ENCODE measurements at places on chromosomes 6 and 20.

- no peak for DNase-seq
Measured at GRCh38 chr6:152136449-152136825, 329.0 kb downstream of the ESR1 start.

- no peak for DNase-seq
Measured at GRCh38 chr6:40185486-40185885, 251.2 kb upstream of the MOCS1 start.

- no peak for DNase-seq
Measured at GRCh38 chr6:24117021-24117420, 9.0 kb upstream of the NRSN1 start.

- no peak for DNase-seq
Measured at GRCh38 chr20:6768228-6769140, 998 bp downstream of the BMP2 start.

GRCh38 chr20:53524589-53525312 is 68.9 kb downstream of the ZNF217 start:
- no peak for DNase-seq

DNA sequence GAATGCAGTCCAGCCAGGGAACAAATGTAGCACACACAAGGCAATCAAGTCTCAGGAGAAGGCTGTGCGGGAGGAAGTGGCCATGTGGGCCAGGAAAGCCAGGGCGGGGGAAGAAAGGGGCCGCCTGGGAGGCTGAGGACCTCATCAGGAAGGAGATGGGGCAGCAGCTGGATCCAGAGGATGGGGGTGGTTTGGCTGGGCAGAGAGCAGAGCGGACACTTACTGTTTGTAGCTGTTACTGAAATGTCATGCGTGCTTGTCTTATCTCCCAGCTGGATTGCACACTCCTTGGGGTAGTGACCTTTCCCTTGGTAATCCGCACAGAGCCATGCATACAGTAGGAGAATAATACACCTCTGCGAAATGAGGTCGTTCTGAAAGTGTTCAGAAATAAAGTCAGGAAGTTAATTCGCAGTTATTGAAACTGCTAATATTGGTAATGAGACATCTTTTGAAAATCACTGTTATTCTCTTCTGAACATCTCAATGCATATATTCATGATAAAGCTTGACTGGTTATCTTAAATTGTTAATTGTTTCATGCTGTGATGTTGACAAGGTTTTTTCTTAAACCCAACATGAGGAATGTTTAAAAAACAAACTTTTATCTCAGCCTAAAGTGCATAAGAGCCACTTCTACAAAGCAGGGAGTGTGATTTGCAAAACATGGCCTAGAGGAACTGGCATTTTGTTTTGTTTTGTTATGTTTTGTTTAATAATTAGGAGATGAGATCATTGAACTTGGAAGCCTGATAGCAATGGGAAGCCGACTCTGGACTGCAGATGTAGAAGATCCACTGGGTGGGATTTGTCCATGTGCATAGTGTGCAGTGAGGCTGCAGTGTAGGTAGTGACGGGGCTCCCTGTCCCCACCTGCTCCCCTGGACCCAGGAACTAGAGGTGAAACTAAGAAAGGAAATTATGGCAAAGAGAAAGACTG is 18.0 kb upstream of the MAP3K4 start:
- DNase-seq: no peak

DNA sequence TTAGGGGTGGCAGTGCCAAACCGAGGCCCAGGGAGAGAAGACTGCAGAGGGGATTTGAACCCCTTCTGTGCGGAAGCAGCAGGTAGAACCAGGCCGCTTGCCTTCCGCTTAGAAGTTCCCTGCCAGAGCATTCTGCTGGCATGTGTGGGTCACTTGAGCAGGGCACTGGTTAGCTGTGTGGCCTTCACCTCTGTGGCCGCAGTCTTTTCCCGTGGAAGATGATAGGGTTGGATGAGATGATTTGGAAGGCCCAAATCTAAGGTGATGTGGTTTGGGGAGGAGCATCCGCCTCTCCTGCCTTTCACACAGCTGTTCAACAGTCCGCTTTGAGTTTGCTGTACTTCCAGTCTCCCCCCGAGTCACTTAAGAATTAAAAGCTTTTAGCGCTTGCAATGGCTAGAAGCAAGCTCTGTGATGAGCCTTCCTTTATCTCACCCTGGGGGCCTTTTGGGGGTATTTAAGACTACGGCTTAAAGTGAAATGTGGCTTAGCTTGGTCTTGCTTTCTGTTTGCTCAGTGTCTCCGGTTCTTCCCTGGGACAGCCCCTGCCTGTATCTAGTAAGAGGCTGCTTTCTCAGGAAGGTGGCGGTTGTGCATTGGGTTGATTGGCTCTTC is 743 bp downstream of the CMTR1 start:
- no peak for DNase-seq

GRCh38 chr6:37625591-37626374 is 71.9 kb downstream of the MDGA1 start:
- DNase-seq: no peak

GRCh38 chr20:33883164-33883563 is 72.0 kb downstream of the CHMP4B start:
- DNase-seq: no peak

GRCh38 chr6:106509420-106510089 is 119.7 kb downstream of the RTN4IP1 start:
- DNase-seq: no peak

DNA sequence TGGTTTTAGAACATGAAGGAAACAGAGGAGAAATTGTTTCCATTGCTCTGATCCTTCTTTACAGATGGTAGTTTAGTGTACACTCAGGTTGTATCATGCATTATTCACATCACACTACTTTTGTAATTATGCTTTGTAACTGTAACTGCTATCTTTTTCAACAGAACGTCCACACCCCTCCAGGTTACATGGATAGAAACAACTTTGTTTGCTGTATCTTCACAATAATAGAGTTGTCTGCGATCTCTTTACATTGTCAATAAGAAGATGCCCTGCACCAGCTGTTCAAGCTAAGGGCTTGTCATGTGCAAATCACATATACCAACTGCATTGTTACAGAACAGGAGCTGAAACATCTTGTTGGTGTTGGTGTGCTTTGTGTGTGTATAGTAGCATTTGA is 67.9 kb upstream of the MAP7 start:
- no peak for DNase-seq

- DNase-seq: no peak
Measured at GRCh38 chr20:47141941-47142773, 214.3 kb downstream of the ZMYND8 start.

GRCh38 chr20:34618676-34619075 is 58.2 kb downstream of the PIGU start:
- DNase-seq: no peak

- no peak for DNase-seq
Measured at GRCh38 chr20:58512808-58513552, 2.2 kb downstream of the APCDD1L start.

GRCh38 chr20:8575114-8575513 is 443.0 kb downstream of the PLCB1 start:
- DNase-seq: no peak

- DNase-seq: no peak
Measured at GRCh38 chr6:133705731-133706130, 183.2 kb upstream of the TCF21 start.

DNA sequence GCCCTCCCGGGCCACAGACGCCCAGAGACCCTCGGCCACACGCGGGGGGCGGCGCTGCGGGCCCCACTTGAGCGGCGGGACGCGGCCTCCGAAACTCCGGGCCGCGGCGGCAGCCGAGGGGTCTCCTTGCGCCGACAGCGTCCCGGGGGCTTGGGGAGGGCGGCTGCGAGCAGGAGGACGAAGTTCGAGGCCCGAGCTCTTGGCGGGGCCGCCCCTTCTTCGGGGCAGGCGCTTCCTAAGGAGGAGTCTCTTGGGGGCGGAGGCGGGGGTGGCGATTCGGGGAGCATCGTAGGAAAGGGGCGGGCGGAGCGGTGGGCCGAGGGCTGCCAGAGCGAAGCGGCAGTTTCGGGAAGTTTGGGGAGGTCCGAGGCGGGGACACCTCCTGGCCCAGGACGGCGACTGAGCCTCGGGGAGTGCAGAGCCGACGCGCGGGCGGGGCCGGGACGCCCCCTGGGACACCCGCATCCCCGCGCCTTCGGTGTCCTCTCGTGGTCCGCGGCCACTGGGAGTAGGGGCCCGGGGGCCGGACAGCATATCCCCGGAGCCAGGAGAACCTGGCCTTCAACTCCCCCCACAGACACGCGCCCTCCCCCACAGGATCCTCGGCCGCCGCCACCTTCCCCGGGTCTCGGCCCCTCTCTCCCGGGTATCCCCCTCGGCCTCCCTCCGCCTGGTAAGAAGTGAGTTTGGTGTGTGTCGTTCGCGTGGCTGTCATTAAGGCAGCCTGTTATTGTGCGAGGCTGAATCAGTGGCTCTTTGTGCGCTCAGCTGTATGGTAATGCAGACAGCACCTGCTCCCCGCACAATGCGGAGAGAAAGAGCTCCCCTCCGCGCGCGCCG is 613 bp upstream of the DLL1 start:
- no peak for DNase-seq

DNA sequence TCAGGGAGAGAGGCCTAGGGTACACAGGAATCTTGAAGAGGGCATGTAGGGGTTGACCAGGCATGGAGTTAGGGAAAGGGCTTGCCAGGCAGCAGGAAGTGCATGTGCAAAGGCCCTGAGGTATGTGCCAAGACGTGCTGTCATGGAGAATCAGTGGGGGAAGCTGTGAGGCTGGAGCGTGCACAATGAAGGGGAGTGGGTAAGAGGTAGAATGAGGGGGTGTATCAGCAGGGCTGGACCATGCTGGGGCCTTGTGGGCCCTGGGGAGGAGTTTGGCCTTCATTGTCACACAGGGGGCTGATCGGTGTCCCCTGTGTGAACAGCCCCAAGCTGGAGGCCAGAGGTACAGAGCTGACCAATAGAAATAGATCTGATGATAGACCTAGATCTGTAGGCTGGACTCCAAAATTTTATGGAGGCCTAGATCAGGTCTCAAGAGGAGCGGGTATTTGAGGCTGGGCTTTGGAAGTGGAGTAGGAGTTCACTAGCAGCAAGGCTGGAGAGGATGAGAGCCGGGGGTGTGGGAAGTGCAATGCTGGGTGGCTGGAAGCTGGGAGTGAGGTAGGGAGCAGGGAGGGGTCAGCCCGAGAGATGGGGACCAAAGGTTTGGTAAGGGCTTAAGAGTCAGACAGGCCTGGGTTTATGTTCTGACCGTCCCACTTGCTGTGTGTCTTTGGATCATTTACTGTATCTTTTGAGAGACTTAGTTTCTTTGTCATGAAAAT is 3.0 kb downstream of the SRC start:
- DNase-seq: no peak

- no peak for DNase-seq
Measured at GRCh38 chr6:107959392-107959791, 1.4 kb upstream of the SEC63 start.

DNA sequence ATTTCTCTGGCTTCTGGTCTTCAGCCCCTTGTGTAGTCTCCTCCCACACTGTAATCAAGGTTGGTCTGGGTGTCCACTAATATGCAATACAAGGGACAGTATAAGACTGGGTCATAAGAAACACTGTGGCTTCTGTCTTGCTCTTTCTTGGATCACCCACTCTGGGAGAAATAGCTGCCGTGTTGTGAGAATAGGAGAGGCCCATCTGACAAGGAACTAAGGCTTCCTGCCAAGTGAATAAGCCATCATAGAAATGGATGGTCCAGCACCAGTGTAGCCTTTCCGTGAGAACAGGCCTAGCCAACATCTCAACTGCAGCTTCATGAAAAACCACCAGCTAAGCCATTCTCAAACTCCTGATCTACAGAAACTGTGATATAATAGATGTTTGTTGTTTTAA is 23.3 kb downstream of the BAG2 start:
- DNase-seq: no peak

- DNase-seq: no peak
Measured at GRCh38 chr6:125866433-125866832, 75.7 kb downstream of the NCOA7 start.

GRCh38 chr6:7165890-7166267 is 58.1 kb downstream of the RREB1 start:
- no peak for DNase-seq

DNA sequence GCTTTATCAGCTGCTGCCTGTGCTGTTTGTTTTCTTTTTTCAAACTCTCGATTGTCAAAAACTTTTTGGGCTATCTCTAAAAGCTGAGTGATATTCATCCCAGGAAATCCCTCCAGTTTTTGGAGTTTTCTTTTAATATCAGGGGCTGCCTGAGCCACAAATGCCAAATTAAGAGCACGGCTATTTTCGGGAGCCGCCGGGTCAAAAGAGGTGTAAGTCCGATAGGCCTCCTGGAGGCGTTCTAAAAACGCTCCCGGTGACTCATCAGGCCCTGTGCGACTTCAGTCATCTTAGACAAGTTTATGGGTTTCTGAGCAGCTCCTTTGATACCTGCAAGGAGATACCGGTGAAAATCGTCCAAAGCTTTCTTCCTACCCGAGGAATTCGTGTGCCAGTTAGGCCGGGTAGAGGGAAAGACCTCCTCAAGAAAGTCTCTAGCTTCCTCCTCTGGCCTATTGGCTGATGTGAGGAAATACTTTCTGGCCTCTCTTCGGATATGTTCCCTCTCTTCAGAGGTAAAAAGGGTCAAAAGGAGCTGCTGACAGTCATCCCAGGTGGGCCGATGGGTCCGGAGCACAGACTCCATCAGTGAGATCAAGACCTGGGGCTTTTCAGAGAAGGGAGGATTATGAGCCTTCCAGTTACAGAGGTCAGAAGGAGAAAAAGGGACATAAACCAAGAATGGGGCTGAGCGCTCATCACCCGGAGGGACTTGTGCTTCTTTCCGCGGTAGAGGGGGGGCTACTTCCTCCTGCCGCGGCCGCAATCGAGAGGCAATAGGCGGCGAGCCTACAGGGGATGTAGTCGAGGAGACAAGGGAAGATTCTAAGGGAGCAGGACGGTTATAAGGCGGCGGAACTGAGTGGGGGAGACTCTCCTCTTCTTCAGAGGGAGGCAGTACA is 151.1 kb downstream of the TRIM27 start:
- DNase-seq: no peak

- DNase-seq: no peak
Measured at GRCh38 chr6:14735956-14736486, 509.8 kb upstream of the JARID2 start.

- no peak for DNase-seq
Measured at GRCh38 chr6:166798652-166799051, 157.7 kb downstream of the RNASET2 start.

- DNase-seq: no peak
Measured at GRCh38 chr6:136749359-136749997, 42.8 kb downstream of the MAP3K5 start.

DNA sequence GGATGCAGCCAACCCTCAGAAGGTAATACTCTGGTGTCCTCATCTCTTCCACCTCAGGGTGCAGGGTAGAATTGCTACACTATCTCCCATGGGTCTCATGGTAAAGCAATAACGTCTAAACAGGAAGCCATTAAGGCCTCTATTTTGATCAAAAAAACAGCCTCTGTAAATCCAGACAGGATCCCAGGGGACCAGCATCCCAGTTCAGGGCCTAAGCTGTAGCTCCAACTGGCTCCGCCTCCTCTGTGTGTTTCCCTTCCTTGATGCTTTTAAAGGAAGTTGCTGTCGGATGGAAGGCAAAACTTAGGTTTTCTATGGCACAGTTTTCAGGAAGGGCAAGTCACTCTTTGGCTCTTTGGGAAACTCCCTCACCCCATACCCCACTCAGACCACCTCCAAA is 222.0 kb downstream of the MAFB start:
- DNase-seq: no peak

DNA sequence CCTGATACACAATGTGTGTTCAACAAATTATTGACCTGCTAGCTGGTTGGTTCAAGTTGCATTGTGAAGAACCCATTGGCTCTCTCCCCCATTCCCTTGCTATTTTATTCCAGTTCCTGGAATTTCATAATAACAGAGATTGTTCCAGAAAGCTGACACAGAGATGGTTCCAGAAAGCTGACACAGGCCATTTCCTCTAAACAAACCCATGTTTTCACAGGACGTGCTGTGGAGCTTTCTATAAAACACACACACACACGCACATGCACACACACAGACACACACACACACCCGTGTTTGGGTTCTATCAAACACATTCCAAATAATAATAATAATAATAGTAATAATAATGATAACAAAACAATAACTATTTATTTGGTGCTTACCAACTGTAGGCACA is 259.1 kb downstream of the CLIC5 start:
- DNase-seq: no peak

Measured in cortex of kidney (tissue), 1 donor.